ENCODE measurements at places on chromosomes 12 and 14.

DNA sequence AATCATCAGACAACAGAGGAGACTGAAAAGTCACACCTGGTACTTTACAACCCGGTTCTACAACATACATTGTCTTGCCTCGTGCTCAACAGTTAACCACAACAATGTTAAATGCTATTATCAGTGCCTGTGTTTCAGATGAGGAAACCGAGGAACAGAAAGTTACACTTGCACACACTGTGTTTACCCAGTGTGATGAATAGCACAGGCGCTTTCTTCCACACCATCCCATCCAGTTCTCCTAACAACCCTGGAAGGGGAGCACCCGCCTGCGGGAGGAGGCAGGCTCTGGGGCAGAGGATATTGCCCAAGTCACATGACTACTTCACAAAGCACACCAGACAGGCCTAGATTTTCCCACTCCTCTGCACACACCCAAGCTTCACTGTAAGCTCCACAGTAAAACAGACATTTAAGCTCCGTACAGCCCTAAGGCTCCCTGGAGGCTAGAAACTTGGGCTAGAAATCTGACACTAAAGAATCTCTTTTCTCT lies 21.8 kb downstream of the NCKAP5L start:
- no peak for DNase-seq

- no peak for DNase-seq
Measured at GRCh38 chr12:64522316-64522715, 70.4 kb downstream of the TBK1 start.

GRCh38 chr12:6965026-6965661 lies 5.3 kb downstream of the PHB2 start:
- peak; percentile 86 for DNase-seq

DNA sequence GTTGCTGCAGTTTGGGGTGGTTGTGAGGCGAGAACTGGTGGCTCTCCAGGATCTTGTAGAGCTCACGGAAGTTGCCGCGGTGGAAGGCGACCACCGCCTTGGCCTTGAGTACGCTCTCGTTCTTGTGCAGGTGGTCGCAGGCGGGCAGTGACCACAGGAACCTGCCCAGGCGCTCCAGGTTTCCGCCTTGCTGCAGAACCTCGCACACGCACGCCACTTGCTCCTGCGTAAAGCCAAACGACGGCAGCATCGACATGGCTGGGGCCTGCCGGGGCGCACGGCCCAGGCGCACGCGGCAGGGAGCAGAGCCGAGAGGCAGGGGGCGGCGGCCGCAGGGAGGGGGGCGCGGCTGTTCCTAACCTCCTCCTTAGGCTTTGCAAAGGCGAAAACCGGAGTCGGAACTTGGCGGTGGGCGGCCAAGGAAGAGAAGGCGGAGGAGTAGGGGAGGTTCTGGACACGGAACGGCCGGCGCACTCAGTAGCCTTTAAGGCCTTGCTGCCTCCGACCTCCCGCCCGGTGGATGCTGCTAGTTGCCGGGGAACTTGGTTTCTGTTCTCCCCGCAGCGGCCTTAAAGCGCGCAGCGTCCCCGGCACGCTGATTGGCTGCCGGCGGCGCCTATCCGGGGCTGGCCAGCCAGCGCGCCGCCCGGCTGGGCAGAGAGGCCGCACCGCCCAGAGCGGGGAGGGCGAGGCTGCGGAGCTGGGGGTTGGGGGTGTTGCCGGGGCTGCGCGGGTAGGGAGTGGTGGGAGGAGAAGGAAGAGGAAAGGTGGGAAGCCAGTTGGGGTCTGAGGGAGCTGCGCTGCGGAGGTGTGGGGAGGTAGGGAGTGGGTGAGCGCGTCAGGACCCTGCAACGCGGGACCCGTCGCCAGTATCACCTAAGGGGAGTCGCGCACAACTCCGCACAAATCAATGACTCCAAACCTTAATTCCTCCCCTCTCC lies at the start of gene SIX1:
Gene SIX1, minus strand, starts transcription at position 544 of the 941 bp plus-strand sequence. Its CDS starts 288 bp downstream, at position 256.
- no peak for DNase-seq

GRCh38 chr14:93186466-93186865 lies 1.3 kb downstream of the LYSET start:
- DNase-seq: no peak

DNA sequence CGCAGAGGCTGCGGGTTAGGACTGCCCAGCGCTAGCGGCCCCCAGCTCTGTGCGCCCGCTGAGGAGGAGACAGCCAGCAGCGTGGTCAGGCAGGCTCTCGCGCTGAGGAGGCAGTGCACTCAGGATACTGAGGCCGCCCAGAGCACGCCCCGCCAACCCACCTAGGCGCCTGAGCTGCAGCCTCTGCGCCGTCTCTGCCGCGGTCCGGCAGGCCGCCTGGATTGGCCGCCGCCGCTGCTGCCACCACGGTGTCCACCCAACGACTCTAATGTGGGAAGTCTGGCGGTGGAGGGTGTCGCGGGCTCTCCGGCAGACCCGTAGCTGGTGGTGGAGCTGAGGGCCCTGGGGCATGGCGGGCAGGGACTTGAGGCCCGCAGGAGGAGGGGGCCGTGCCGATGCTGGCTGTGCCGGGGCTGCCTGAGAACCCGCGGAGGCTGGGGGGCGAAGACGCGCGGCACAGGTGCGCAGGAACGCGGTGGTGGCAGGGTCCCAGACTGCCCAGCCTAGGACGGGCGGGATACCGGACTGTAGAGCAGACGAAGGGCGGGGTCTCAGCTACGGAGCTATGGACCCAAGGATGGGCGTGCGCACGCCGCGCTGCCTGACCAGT lies 69.9 kb downstream of the ASCL4 start:
- DNase-seq: no peak

DNA sequence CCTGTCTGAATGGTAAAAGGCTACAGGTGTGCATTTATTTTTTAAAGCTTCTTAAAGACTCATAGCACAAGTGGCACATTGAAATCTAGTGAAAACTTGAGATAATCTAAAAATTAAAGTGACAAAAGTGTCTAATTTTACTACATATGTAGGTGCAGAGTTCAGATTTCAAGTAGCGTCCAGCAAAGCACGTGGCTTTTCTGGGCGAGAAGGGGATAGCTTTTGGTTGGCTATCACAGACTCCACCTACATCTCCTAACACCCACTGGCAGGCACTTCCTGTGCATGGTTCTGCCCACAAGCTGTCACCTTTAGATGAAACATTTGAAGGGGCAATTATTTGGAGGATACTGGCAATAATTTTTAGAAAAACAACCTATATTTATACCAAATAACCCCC lies 1.9 kb upstream of the PITPNM2 start:
- DNase-seq: no peak

- no peak for DNase-seq
Measured at GRCh38 chr14:88044776-88045446, 40.0 kb downstream of the GPR65 start.

GRCh38 chr12:69686731-69687130 lies 12.4 kb downstream of the BEST3 start:
- no peak for DNase-seq

GRCh38 chr12:124713436-124714082 lies 146.1 kb upstream of the NCOR2 start:
- DNase-seq: peak; percentile 43

GRCh38 chr12:120257041-120257821 lies 8.3 kb downstream of the PXN start:
- no peak for DNase-seq

DNA sequence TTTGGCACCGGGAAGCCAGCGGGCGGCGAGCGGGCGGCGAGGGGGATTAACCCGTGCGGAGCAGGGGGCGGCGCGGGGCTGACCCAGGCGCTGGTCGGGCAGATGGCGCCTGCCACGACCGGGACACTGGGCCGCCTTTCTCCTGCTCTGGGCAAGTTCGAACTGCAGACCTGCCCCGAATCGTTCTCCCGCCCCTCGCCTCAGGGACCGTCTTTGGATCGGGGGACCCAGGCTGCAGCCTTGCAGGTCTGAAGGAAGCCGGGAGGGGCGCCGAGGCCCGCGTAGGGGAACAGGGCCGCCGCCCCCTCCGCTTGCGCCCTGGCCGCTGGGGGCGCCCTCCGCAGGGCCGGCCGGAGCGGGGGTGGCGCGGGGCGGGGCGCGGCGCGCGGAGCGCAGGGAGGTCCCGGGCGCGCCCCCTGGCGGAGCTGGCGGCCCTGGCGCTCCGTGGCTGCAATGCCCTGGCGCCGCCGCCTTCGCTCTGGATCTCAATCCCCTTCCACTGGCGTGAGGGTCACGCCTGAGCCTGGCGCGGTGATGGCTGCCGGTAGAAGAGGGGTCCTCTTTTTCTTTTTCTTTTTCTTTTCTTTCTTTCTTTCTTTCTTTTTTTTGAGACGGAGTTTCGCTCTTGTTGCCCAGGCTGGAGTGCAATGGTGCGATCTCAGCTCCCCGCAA lies 449 bp upstream of the LTBP2 start:
- peak; percentile 84 for DNase-seq

- DNase-seq: no peak
Measured at GRCh38 chr12:108350511-108350910, 11.4 kb upstream of the CMKLR1 start.

DNA sequence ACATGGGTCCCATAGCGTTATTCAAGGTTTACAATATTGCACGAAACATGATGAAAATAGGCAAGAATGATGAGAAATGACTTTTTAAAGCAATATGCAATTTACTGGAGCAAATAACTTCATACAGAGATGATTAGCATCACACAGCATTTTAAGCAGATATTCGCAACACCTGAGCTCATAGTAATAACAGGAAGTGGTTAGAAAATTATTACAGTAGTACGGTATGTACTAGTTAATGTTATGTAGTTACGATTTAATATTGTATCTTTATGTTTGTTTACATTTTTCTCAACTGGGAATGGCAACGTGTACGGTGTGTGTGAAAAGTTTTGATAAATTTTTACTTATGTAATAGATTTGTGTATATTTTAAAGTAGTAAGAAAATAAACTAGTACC lies 102.6 kb downstream of the OSBPL8 start:
- no peak for DNase-seq

DNA sequence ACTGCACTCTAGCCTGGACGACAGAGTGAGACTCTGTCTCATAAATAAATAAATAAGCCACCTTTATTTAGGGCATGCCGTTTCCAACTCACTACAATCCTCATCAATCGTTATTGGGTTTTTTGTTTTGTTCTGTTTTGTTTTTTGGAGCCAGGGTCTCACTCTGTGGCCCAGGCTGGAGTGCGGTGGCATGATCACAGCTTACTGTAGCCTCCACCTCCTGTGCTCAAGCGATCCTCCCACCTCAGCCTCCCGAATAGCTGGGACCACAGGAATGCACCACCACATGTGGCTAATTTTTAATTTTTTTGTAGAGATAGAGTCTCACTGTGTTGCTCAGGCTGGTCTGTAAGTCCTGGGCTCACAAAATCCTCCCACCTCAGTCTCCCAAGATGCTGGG lies 3.6 kb upstream of the ANAPC5 start:
- no peak for DNase-seq

GRCh38 chr14:99187858-99188257 lies 84.1 kb downstream of the BCL11B start:
- DNase-seq: no peak

GRCh38 chr14:52987042-52987441 lies 36.2 kb upstream of the FERMT2 start:
- DNase-seq: no peak

GRCh38 chr12:67716817-67717216 lies 68.3 kb downstream of the DYRK2 start:
- no peak for DNase-seq

DNA sequence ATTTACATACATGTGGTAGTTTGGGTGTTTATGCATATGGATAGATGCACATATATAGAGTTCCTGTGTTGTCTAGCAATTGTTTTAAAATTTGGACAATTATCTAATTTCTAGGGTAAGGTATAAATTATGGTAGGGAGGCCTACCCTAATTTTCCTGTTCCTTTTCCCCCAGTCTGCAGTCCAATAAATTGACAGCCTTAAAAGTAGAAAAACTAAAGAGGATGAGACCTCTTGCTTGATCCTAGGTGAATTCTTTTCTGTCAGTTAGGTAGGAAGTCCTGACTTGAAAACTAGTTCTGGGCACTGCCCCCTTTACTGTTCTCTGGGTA lies 2.1 kb upstream of the CDKN1B start:
- DNase-seq: no peak

DNA sequence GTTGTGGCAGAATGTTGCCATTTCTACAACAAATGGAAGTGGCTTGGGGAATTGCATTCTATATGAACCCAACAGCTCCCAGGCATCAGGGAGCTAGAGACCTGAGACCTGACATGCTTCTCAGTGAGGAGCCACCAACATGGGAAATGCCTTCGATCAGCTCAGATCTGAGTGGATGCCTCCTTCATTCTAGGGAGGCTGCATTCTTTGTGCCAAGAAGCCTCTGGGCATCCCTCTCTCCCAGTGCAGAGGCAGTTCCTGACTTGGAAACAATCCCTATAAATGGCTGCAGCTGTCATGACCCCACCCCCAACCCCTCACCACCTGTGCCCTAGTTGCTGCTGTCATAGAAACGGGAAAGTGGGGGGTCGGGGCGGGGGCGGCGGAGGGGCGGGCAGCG lies 196.3 kb downstream of the PPM1H start:
- no peak for DNase-seq

- no peak for DNase-seq
Measured at GRCh38 chr14:25953532-25954139, 644.2 kb downstream of the NOVA1 start.

- no peak for DNase-seq
Measured at GRCh38 chr14:23829736-23830471, 123.7 kb upstream of the DHRS4 start.

GRCh38 chr12:108204117-108204987 lies 75.3 kb downstream of the WSCD2 start:
- no peak for DNase-seq

- no peak for DNase-seq
Measured at GRCh38 chr12:54262403-54262925, 17.5 kb downstream of the CBX5 start.

DNA sequence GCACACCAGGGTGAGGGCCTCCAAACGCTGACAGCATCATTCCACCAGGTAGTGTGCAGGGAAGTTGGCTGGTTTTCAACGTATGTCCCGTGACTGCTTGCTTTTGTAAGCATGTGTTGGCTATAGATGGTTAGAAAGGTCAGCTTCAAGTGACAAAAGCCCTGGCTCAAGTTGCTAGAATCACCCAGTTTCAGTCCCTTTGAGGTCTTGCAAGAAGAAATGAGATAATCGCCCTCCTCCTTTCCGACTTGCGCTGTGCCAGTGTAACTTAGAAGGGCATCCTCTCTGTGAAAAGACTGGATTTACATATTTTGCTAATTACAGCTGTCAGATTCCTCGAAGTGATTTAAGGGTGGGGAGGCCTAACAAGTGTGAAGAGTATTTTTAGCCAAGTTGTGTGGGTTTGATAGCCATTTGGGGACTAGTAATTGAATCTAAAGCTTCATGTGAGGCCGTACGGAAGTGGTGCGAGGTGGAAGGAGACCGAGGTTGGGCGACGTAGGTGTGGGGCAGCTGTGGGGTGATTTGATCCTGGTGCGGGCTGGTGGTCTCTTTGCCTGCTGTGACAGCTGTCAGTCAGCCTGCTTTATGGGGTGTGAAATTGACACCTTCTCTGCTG lies 94.7 kb downstream of the CHST11 start:
- no peak for DNase-seq

DNA sequence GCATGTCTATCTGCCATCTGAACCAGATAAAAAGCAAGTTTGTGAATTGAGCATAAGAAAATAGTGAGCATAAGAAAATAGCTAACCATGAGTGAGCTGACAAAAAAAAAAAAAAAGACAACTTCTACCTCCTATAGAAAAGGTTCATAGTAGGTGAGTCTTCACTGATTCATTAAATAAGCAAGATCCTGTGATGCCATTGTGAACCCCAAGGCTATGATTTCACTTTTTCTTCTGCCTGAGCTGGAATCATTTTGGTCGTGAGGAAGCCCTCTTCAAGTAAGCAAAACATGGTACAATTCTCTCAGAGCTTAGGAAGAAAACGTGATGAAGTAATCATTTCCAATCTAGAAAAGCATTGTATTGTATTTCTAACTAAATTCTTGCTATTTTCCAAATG lies 1.2 kb downstream of the PIK3C2G start:
- DNase-seq: no peak

GRCh38 chr14:58054100-58054499 lies 97.9 kb downstream of the ARMH4 start:
- no peak for DNase-seq
